SJSA1 (cell line): ENCODE measurements at places on chromosomes 12 and 14.
A peak's percentile ranks its signal among the peaks of the same experiment; 100 is the strongest.

- DNase-seq, result no peak
These were observed 1154.5 kb downstream of the AACS start for GRCh38 chr12:126219654-126220279.

DNA sequence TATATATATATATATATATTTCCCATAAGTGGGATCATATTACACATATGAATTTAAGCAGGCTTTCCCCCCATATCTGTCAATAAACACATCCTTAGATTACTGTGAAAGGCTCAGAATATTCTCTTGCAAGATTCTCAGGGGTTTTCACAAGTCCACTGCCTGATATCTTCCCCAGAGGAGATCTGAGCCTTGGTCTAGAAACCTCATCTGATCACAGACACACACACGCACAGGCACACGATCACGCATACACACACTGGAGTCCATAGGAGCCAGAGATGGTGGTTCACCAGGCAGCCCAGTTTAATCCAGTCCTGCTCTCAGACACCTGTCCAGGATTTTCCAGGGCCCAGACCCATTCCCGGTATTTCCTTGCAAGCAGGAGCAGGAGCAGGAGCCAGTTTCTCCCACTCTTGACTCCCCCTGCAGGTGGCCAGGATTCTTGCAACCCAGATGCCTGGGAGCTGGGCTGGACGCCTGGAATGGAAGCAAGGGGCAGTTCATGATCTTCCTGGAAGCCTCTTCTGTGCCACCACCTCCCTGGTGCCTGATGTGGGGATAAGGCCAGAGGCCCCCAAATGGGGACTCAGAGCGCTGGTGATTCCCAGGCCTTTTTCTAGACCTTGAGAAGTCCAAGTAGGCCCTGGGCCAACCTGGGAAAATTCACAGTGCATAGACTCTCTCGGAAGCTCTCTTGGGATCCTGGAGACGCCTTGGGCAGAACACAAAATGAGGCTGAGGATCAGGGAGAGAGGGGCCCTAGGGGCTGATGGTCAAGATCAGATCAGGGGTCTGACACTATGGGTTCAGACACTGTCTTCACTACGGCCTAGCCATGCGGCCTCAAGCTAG is 16.5 kb upstream of the KRT78 start:
- DNase-seq, result peak; percentile 67

DNA sequence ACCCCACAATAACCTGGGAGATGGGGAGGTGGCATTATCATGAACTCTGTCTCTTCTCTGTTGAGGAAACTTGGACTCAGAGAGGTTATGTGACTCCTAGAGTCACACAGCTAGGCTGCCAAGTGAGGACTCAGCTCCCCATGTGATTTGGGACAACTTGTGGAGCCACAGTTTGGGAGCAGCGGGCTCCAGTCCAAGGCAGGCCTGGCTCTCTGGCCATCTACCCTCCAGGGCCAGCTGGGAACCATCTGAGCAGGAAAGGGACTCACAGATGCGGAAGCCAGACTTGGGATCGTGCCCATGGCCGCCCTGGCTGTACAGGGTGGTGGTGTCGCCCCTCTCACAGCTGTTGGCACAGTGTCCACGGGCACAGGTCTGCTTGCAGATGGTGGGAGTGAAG is 59.1 kb downstream of the ISCA2 start:
- DNase-seq, result no peak

GRCh38 chr12:32489070-32489469 is 89.7 kb downstream of the FGD4 start:
- DNase-seq, result no peak

DNA sequence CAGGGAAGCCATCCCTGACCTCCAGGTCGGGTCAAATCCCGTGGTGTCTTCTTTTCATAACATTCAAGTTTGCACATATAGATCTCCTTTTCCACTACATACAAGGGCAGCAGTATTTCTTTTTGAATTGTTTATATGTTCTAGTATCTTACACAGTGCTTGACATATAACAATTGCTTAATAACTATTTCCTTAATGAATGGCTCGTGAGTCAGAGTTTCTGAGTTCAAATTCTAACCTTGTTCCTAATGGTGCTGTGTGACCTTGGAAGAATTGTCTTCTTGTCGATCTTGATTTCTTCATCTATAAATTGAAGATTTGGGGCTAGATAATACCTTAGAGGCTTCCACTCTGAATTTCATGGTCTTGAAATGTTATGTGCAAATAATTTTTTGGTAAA is 57.2 kb upstream of the PELI2 start:
- no peak for DNase-seq

- DNase-seq, result no peak
These were observed 102.0 kb downstream of the ADGRD1 start for GRCh38 chr12:131055596-131056233.

DNA sequence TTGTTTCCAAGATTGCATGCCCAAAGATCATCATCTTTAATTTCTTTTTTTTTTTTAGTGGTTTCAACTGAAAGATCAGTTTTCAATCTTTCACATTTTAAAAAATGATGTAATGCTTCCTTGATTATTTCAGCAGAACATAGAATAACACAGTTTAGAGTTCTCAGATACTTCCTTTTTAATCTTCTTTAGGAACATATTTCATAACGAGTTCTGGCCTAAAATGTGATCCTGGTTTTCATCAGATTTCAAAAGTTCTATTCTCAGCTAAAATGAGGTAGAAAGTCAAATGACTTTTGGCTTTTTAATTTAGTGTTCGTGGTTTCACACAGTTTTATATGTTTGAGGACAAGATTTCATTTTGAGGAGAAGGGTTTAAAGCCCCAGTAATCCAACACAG is 40.0 kb upstream of the NR1H4 start:
- no peak for DNase-seq

DNA sequence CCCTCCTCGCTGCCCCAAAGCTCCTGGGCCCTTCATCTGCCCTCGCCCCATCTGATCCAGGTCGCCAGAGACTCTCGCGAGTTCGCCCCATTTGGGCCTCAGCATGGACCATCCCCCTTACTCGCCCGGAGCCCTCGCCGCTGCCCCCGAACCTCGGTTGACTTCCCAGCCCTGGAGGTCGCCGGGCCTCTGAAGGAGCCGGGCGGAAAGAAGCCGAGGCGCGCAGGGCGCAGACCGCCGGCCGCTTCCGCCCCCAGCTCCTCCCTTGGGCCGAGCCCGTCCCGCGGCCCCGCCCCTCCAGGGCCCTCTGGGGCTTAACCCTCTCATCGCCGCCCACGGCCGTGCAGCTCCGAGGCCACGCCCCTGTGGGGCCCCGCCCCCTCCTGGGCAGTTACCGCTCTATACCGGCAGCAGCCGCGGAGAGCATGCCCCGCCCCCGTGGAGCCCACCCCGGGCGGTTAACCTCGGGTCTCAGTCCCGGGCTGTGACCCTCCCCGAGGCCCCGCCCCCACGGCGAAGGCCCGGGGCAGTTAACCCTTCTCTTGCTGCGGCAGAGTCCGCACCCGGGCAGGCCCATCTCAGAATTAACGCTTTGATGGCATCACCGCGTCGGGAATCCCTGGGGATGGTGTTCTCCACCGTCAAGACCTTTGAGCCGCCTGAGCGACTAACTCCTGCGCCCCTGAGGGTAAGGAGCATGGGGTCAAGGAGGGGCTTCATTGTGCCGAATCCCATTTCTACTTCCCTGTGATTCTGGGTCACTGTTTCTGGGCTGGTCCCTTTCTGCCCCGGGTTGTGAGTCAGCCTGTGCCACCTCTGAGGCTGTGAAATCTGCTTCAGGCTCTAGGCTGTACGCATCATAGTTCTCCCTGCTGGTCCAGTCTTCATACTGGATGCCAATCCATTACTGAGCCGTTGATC is at the start of gene SPSB2:
Gene SPSB2 (minus strand): TSS at position 210 of the 921 bp plus-strand sequence. CDS start 402 bp downstream, outside the sequence.
- peak; percentile 99 for DNase-seq

- no peak for DNase-seq
These were observed 33.6 kb downstream of the NFKBIA start for GRCh38 chr14:35370969-35371368.

DNA sequence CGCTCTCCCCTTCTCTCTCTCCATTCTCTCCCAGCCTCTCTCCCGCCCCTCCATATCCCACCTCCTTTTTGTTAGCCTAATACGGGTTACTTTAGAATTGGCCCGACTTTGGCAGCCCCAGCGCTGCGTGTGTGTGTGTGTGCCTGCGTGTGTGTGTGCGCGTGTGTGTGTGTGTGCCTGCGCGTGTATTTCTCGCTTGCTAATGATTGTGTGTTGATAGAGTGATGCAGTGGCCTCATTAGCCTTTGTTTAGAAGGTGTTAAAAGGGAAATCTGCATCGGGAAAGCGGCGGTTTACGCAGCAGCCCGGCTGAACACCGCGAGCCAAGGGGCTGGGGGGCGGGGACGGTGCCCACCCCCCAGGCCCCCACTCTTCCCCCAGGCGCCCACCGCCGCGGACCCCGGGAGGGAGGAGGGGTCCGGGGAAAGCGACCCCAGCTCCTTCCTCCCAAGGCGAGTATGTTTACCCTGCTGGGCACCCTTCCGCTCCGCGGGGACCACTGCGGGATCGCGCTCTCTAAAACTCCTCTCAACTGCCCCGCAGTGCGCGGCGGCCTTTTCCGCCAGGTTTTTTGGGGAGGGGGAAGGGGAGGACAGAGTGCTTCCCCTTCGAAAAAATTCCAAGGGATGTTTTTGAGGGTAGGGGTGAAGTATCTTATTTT is 6.8 kb upstream of the LHX5 start:
- DNase-seq, result no peak
